ENCODE measurements at places on chromosomes 7 and 10.

- DNase-seq = no peak
Observed at GRCh38 chr7:134533288-134533771, 6.0 kb downstream of the AKR1B10 start.

GRCh38 chr7:122886357-122887081 lies at the start of gene CADPS2:
Gene CADPS2, minus strand, starts transcription at chr7:122886460. Its CDS starts 123 bp downstream, at chr7:122886337.
- peak; percentile 92 for DNase-seq

GRCh38 chr10:30583778-30584415 lies 45.7 kb downstream of the LYZL2 start:
- no peak for DNase-seq

GRCh38 chr7:159034394-159034793 lies 110.3 kb downstream of the VIPR2 start:
- DNase-seq = no peak

- DNase-seq = no peak
Observed at GRCh38 chr7:149820622-149821190, 17.5 kb upstream of the ZNF862 start.

GRCh38 chr7:66657798-66658197 lies 29.1 kb downstream of the KCTD7 start:
- DNase-seq = no peak

DNA sequence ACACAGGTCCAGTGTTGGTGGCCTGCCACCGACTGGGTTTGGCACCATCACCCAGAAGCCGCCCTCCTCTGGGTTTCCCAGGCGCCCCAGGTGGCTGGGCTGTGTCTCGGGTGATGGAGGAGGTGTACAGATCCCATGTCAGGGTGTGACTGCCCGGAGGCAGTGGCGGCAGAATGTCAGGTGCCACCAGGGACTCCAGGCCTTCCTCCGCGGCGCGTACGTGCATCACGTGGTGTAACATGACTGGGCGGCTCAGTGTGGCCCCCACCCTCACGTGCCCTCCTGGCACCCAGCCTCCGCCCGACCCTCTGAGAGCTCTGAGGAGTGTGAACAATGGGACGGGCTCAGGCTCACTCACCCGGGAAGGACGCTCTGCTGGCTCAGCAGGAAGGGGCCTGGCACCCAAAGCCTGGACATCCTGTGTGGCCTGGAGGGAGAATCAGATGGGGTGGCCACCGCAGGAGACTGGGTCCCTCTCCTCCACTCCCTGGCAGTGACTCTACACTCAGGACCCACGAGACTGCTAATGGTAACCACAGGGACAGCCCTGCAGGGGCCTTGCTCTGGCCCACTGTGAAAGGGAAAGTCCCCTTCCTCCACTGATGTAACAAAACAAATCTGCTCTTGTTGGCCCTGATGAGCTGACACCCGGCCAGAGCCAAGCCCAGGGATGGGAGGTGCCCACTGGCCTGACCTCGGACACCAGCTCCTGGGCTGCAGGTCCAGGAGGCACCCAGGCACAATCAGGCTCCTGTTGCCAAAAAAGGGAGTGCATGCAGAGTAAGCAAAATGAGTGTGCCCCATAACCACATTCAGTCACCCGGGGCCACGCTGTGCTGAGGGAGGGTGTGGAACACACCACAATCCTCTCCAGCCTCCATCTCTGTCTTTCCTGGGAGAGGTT lies 164.8 kb downstream of the PRKAG2 start:
- DNase-seq = no peak

DNA sequence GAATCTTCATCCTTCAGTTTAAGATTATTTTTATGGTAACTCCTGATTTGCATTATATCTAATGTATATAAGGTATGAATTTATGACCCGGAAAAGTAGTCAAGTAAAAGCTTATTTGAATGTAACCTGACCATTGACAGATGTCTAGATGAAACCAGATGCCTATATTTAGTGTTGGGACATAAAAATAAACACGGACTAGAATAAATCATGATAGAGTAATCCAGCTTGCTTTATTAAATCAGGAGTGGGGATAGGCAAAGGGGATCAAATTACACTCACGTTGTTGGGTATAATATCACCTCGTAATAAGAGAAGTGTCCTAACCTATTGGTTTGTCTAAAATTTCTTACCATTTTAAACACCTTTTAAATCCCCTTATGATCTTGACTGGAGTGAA lies 244.6 kb downstream of the AGMO start:
- peak; percentile 31 for DNase-seq

- no peak for DNase-seq
Observed at GRCh38 chr10:102633287-102633686, 11.0 kb upstream of the TRIM8 start.

DNA sequence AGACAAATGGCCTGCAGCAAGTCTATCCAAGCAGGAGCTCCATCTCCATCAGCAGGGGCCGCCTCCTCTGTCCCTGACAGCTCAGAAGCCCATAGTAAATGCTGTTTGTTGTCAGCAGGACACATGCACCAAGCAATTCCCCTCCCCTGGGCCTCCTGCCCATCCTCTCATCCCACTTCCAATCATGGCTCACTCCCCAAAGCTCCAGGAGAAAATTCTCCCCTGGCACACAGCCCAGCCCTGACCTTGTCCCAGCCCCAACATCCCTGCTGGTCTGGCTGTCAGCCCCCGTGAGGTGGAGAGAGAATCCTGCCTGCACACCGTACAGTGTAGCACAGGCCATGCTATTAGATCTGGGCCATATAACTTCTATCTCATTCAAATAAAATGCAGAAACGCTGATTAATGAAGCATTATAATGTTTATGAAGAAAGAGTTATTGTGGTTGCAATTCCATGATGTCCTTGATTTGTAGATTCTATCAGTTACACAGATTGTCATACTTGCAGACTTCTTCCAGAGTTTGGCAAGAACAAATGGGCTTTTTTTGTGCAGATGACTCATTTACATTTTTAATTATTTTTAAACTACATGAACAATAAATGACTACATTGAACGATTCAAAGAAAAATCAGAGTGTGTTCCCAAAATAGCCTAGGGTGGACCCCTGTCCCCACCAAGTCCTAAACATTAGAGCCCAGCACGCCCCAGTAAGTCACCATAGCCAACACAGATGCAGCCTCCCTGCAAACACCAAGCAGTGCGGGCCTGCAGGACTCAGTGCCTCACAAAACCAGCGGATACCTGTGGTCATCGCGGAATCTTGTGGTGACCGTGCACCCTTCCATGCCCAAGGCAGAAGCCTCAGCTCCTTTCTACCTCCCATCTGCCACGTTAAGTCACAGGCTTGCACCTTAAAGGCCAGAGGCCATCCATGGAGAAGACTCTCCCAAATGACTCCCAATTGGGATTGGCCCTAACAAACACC lies 70.1 kb downstream of the COBL start:
- DNase-seq = no peak

DNA sequence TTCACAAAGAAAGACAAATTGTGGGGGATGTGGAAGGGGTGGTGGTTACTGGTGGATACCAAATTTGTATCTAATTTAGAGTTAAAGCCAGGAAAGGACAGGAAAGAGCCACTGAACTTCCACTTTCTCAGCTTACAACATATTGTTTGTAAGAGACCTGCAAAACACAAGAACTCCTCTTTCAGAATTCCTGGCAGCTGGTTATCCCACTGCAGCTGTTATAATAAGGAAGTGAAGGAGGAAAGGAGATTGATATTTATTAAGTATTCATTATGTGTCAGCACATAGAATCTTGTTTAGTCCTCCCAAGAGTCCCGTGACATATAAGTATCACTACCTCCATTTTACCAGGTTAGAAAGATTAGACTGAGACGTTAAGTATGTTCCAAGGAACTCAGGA lies 481.7 kb downstream of the PHTF2 start:
- DNase-seq = no peak

- DNase-seq = no peak
Observed at GRCh38 chr10:5356302-5356763, 8.4 kb upstream of the UCN3 start.
